ENCODE measurements at places on chromosomes 3 and 15.
A peak's percentile ranks its signal among the peaks of the same experiment; 100 is the strongest.

- DNase-seq: no peak
These were observed 22.7 kb upstream of the IREB2 start for GRCh38 chr15:78415284-78415683.

GRCh38 chr3:173737167-173737808 lies 339.7 kb downstream of the NLGN1 start:
- no peak for DNase-seq

GRCh38 chr3:19250959-19251610 lies 102.8 kb downstream of the KCNH8 start:
- DNase-seq: no peak

- DNase-seq: no peak
These were observed 45.9 kb downstream of the DAPK2 start for GRCh38 chr15:64000183-64000951.

DNA sequence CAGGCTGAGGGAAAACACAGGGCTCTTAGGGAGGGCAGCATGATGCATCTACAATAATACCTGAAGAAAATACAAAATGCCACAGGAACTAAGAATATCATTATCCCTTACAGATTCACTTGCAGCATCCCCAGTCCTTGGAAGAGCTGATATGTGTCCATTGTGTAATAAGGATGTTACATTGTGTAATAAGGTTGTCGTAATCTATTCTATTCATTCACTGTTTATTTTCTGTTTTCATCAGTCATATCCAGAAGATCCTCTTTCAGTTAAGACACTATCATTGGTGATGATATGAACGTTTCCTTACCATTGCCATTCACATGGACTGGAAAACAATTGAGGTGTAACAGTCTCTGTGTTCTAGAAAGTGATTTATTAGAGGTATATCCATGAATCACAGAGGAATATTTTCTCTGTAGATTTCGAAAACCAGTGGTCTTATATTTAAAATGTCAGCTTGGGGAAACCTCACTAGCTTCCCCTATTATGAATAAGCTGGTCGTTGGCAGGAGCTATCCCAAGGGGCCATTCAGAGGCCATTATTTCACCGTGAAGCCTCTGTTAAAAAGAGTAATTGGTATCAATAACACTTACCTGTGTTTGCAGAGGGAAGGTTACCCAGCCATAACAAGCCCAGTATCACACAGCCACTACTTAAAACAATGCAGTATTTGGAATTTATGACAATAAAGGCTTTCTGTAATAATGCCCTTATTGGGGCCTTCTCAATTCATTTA lies 241.1 kb downstream of the ZNF385D start:
- DNase-seq: no peak

DNA sequence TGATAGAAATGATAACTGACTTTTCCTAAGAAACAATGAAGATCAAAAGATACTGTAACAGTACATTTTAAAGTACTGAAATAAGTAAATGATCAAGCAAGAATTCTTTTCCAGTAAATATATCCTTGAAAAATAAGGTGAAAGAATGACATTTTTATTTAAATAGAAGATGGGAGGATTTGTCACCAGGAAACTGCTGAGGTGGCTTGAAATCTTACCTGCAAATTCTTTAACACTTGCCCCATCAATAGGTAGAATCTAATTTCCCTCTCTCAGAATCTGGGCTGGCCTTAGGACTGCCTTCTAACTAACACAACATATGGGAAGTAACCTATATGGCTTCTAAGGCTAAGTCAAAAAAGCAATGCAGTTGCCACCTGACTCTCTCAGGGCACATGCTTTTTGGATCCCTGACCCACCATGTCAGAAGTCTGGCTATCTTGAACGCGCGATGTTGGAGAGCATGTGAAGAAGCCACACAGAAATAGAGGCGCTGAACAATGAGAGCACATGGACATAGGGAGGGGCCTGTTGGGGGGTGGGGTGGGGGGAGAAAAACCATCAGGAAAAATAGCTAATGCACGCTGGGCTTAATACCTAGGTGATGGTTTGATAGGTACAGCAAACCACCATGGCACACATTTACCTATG lies 11.5 kb downstream of the ACSBG1 start:
- no peak for DNase-seq

DNA sequence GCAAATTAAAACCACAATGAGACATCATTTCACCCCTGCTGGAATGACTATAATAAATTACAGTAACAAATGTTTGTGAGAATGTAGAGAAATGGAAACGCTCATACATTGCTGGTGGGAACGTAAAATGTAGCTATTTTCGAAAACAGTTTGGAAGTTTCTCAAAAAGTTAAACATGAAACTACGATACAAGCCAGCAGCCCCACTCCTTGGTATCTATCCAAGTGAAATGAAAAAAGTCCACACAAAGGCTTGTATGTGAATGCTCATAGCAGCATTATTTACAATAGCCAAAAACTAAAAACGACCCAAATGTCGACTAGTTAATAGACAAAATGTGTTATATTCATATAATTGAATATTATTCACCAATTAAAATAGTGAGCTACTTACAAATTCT lies 22.9 kb upstream of the CFAP20DC start:
- no peak for DNase-seq

DNA sequence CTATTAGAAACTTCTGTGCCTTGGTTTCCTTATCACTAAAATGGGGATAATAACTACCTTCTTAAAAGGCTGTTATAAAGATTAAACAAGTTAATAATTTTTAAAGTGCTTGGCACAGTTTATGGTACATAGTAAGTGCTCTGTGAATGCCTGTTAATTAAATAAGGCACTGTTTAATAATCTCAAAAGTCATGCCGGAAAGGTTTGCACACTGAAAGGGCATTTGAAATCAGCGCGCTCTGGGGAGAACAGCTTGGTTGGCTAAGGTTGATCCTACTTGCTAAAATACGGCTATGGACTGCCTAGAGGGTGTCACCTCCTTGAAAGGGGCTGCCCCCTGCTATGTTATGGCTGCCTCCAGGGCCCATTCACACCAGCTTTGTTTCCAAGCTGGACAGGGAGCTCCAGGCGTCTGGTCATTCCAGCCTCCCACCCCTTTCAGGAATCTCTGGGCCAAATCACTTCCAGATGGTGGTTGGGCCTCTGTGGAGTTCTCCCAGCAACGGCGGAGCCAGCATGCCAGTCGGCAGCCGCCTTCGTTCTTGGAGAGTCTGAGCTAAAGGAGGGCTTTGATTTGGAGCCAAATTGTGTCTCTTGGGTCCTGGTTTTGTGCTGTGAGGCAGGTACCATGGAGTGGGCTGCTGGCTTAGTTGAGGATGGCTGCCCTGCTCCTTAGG lies 5.9 kb downstream of the FLNB start:
- DNase-seq: peak; percentile 95

- no peak for DNase-seq
These were observed 37.7 kb upstream of the CCR2 start for GRCh38 chr3:46316206-46316605.

GRCh38 chr3:156732715-156733421 lies 58.5 kb downstream of the TIPARP start:
- no peak for DNase-seq

DNA sequence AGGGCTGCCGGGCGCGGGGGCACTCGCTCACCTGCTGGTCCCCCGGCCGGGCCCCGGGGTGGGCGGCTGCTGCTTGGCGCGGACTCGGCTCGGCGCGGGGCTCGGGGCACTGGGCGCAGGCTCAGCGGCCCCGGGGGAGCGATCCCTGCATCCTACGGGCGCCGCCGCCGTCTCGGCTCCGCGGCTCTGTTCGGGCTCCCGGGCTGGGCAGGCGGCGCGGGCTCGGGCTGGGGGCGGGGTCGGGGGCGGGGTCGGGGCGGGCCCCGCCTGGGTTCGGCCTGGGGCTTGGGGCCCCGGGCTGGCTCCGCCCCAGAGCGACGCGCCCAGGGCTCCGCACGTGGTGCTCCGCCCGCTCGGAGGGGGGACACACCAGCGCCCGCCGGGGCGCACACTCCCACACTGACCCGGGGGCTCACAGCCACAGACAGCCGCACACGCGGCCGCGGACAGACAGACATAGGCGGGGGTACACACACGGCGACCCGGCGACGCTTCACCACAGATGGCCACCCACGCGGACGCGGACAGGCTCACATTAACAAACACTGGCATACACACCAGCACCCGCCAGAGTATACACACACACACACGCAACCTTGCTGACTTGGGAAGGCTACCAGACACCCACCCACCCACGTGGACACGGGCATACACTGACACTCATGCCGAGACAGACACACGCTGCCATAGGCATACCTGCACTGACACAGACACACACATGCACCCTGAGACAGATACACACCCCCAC lies at the start of gene SCN5A:
SCN5A (minus strand) TSS at position 188 of the 748 bp plus-strand sequence. CDS start 16,380 bp downstream, outside the sequence.
- peak; percentile 75 for DNase-seq

DNA sequence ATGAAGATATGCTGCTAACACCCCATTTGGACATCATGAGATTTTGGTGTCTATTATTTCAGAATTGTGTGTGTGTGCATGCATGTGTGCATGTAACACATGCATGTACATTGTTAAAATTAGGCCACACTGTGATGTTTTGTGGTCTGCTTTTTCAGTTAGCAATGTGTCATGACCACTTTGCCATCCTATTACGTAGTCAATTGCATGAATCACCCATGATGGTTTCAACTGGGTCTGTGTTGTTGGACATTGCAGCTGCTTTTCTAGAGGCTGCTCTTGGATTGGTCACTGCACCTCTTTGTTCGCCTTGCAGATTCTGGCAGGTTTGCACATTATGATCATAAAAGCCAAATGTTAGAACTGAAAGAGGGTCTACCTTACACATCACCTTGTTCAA lies 101.0 kb upstream of the THBS1 start:
- DNase-seq: no peak

- DNase-seq: no peak
These were observed 148.7 kb downstream of the MYLK start for GRCh38 chr3:123735456-123735855.

- DNase-seq: no peak
These were observed 53.1 kb upstream of the GK5 start for GRCh38 chr3:142278451-142278850.

GRCh38 chr3:24437326-24437725 lies 57.3 kb downstream of the THRB start:
- no peak for DNase-seq

DNA sequence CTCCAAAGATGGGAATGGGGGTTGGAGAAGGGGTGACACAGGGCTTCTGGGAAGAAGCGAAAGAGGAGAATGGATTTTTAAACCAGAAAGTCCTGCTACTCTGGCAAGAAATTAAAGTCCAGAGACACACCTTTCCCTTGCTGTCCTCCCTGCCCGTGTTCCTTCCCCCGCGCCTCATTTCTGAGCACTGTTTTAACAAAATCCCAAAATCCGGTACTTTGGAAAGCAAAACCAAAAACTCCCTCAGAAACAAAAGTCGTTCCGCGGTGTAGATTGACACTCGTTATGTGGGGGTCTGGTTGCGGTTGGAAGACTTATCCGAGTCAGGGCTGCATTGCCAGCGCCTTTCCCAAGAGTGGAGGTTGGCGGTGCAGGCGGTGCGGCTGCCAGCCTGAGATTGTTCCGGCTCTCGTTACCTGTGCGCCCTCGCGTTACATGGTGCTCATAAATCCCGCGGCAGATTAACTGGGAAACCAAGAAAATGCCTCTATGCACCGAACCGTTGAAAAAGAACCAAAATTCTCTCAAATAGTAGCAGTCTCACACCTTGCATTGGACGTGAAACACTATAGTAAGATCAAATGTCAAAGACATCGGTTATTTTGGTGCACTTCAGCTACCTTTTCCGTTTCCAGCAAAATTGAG lies 217.7 kb downstream of the MEIS2 start:
- DNase-seq: no peak

DNA sequence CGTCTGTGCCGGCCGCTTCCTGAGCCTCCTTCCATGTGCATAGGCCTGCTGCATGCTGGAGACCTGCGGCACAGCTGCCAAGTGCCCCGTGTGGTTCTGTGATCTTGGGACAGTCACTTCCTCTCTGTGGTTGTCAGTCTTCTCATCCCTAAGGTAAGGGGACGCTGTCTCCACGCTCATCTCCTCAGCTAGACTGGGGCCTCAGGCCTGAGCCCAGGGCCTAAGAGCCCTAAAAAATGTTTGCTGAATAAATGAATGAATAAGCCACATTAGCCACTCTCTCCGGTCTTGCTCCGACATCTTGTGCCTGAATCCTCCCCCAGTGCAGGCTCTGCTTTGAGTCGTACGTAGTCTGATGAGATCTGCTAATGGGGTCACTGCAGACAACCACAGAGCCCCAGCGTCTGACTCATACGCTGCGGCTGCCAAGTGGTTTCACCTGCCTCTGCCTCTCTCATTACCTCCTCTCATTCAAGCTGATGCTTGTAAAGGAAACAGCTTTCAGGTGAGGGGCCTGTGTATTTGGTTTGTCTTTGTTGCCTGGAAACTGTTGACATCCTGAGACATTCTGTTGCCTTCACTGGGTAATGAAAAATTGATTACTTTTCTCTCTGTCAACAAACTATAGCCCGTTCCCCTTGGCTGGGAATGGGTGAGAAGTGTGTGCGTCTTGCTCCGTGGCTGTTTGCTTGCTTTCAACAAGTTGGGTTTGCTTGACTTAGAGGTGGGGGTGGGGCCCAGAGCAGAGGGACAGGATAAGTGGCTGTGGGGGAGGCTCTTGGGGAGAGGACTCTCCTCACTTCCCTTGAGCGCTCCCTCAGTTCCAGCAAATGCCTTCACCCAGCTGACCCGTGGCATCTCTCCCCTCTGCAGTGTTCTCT lies 15.9 kb downstream of the RPLP1 start:
- DNase-seq: peak; percentile 49

DNA sequence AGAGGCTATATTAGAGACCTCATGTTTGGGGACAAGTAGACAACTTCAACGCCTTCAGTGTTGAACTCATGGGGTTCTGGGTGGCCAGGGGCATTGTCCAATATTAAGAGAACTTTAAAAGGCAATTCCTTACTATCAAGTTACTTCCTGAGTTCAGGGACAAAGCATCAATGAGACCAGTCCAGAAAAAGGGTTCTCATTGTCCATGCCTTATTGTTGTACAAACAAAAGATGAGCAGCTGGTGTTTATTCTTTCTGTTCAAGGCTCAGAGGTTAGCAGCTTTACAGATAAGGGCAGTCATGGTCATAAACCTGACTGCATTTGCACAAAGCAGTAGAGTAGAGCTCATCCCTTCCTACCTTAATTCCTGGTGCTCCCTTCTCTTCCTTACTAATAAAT lies 18.5 kb upstream of the PDHB start:
- no peak for DNase-seq

- no peak for DNase-seq
These were observed 563.5 kb upstream of the CCDC54 start for GRCh38 chr3:106813742-106814141.

GRCh38 chr3:25863416-25863959 lies 73.6 kb downstream of the OXSM start:
- no peak for DNase-seq

DNA sequence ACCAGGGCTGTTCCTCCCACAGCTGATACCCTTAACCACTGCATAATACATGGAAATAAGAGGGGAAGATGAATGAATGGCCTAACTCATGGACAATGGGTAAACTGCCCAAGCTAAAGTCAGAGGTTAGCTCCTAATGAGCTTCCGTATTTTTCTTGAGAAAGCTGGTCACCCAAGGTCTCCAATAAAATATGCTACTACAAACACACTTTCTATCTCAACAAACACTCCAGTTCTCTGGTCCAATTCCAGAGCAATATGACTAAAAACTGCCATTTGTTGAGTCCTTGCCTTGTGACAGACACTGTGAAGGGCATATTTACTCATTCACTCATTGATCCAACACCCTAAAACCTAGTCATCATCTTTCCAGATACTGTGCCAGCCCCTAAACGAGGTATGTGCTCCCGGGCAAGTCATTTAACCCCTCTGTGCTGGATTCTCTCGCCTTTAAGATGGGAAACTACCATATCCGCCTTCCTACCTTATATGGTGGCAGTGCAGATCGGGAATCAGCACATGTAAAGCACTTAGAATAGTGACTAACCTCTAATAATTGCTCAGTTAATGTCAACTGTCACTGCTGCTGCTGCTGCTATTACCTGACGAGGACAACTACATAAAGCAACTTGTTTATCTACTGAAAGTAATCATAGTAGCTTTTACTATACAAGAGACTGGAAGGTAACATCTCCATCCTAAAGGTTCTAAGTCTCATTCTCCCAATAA lies 89.1 kb downstream of the XXYLT1 start:
- no peak for DNase-seq

All from osteocyte (in vitro differentiated cells).